HuH-7.5 (cell line): ENCODE measurements at places on chromosomes 1 and 21.
A peak's percentile ranks its signal among the peaks of the same experiment; 100 is the strongest.

- peak; percentile 49 for DNase-seq
Observed at GRCh38 chr1:225670806-225671733, 18.1 kb upstream of the ENAH start.

DNA sequence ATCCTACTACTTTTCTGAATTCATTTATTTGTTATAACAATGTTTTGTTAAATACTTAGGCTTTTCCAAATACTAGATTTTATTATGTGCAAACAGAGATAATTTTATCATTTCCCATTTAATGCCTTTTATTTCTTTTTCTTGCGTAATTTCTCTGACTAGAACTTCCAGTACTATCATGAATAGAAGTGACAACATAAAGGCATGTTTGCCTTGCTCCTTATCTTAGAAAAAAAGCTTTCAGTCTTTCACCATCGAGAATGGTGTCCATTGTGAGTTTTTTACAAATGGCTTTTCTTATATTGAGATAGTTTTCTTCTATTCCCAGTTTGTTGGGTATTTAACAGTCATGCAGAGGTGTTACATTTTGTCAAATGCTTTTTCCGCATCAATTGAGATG, 453.1 kb upstream of the ZP4 start:
- DNase-seq = no peak

- DNase-seq = no peak
Observed at GRCh38 chr1:79005945-79006344, 585 bp downstream of the ADGRL4 start.

DNA sequence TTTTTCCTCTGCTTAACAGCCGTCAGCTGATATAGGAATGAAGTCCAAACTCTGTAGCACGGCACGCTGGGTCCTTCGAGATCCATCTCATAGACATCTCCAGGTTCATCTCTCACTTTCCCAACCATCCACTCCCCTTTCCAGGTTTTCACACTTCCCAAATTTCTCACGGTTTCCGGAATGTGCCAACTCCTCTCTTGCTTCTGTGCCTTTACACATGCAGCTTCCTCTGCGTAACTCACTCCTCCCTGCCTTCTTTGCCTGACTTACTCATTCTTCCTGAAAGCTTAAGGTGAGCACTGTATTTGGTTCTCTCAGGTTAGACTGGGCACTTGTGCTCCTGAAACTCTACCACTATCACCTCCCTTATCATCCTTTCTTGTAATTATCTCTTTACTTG, 168.4 kb downstream of the PCNX2 start:
- no peak for DNase-seq

DNA sequence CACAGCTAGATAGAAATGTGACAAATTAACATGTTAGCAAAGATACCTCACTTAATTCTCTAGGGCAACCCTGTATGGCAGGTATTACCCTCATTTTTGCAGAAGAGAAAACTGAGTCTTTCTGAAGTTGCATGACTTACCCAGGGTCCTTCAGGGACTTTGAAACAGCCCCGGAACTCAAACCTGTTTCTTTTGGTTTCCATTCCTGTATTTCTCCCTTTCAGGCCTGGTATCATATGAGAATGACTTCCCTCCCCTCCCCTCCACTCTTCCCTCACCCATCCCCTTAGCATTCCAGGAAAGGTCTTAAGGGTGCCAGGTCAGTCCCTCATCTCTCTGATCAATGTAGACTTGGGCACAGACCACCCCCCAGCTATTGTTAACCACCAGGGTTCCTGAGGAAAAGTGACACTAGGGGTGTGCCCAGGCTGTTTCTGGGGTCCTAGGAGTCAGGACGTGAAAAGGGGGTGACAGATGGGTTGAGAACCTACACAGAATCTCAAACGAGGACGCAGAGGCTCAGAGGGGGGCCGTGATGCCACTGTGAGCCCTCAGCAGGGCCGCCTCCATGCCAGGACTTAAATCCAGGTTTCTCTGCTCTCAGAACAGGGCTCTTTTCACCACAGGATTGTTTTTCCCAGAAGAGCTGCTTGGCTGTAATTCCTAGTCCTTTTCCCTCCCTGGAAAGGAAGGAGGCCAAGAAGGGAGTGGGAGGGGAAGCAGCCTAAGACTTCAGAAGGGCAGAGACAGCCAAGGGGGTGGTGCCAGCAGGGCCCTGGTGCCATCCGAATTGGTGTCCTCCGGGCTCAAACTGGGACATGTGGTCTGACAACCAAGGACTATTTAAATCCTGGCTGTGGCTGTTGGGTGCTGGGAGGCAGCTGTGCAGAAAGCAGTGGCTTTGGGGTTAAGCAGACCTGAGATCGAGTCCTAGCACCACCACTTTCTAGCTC, 2.1 kb upstream of the WASF2 start:
- no peak for DNase-seq

DNA sequence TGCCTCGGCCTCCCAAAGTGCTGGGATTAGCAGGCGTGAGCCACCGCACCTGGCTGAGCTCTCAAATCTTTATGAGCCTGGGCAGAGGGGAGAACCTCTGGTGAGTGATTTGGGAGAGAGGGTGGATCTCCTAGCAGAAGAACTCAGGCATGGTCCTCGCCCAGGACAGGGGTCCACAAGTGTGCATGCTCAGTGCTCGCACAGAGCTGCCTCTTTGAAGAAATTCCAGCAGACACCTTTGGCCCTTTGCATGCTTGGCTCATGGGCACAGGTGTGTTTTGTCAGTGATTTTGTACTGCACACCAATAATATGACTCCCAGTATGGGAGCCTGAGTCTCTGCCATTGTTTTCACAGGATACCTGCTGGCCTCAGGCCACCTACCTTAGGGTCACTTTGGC, 11.8 kb upstream of the PRAMEF12 start:
- no peak for DNase-seq

GRCh38 chr1:26789612-26789865, 1.8 kb downstream of the PIGV start:
- no peak for DNase-seq

GRCh38 chr1:31856140-31856539, 40.3 kb upstream of the SPOCD1 start:
- no peak for DNase-seq

GRCh38 chr1:55399346-55399745, 184.2 kb upstream of the USP24 start:
- no peak for DNase-seq

DNA sequence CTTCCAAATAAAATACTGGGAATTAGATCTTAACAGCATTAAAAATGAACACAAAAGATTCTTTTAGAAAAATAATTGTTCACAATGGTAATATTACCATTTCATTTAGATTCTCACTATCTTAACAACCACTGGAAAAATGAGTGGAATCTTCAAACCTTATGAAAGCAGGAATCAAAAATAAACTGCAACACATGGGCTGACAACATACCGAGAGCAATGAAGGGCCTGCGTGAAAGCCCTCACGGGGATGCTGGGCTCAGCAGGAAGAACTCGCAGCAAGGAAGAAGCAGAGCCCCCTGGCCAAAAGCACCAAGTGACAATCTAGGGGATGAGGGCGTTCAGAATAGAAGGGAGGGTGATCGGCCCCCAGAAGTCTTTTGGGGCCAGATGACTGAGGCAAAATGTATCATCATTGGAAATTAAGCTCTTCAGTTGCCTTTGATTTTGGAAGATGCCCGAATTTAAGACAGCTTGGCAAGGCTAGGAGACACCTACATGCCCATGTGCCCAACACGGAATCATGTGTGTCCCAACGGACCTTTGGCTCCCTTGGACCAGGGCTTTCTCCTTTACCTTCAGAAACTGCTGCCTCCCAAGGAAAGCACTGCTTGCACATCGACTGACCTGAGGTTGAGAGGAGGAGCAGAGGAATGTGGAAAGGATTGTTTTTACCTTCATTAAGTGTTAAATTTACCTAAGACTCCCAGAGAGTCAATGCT, 103.9 kb downstream of the TGFBR3 start:
- DNase-seq = no peak

DNA sequence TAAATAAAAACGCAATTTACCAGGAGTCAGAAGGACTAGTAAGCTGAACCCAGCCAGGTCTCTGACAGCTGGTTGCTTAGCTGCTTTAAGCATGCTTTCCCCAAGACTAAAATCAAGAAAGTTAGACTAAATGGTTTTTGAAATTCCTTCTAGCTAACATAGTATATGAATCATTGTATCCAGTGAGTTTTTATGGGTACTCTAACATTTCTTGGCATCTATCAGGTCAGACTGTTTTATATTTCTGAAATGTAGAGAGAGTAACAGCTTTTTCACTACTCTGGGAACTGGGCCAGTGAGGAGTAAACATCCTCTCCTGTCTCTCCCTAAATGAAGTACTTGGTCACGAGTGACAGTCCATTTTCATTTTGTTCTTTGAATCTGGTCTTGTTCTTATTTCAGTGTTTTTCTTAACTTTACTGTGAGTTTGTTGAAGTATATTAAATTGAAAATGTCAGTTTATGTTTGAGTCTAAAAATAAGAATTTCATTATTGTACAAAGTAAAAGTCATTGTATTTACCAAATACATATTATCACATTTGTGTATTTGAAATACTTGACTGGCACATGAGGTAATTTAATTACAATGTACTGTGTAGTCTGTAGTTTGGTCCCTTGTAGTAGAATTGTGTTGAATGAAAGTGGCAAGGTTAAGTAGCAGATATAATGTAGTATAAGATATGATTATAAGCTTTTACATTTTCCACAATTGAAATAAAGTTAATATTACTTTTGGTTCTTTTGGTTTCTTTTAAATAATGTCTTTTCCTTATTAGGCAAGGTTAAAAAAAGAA, 47.6 kb downstream of the PKN2 start:
- DNase-seq = no peak

GRCh38 chr1:179823693-179824092, 53.9 kb downstream of the TOR1AIP2 start:
- no peak for DNase-seq

- no peak for DNase-seq
Observed at GRCh38 chr21:26064506-26064905, 106.1 kb downstream of the APP start.

DNA sequence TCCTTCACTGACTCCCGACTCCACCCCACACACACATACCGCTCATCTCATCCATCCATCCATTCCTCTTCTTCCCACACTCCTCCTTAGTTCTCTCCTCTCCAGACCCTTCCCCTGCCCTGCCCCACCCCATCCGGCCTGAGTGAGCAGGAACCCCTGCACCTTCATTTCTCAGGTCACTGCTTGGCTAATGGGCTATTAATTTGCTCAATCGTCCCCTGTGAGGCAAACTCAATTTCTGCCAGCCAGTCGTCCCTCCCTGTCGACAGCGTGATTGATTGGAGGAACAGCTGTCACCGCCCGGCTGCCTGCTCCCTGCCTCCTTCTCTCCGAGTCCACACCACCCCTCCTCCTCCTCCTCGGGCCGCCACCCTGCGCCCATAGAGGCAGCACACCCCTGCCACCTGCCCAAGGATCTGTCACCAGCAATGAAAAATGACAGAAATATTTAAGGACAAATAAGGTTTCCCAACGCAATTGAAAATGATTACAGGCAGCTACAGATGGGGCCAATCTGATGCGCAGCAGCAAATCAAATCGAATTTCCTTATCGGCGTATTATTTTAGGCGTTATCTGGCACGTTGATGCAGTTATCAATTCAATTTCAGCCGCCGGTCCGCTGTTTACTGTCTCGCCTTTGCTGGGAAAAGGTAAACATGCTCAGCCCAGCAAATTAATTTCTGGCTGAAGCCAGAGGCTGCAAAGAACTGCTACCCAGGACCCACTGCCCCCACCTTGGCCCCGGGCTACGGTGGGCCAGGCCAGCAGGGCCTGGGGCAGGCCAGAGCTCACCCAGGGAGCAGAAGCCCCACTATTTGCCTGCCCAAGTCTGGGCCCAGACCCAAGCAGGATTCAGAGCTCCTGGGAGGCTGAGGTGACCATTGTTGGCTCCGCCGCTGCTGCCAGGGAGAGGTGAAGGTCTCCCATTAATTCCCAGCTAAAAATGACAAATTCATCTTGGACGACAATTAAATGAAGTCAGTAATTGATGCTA, 71.3 kb downstream of the TMEM53 start:
- no peak for DNase-seq

- no peak for DNase-seq
Observed at GRCh38 chr1:47569681-47570470, 132.0 kb downstream of the FOXD2 start.
